ENCODE measurements at places on chromosomes 16 and 17.

DNA sequence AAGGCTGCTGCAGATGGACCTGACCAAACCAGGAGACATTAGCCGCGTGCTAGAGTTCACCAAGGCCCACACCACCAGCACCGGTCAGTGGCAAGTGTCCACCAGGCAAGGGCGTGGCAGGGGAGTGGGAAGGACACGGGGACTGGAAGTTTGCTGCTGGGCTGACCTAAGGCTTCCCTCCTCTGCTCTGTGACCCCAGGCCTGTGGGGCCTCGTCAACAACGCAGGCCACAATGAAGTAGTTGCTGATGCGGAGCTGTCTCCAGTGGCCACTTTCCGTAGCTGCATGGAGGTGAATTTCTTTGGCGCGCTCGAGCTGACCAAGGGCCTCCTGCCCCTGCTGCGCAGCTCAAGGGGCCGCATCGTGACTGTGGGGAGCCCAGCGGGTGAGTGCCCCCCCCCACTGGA is 4.8 kb downstream of the HSD11B2 start:
- peaks cover 2% of the 10 kb centered on the region for H3K4me1 ChIP-seq
- no peaks in the 10 kb centered on the region for H3K27me3 ChIP-seq
- H3K36me3 ChIP-seq: no peaks in the 10 kb centered on the region
- H3K4me3 ChIP-seq: no peak overlapping the region
- DNase-seq: no peak
- H3K27ac ChIP-seq: no peak overlapping the region

- no peak for DNase-seq
- H3K4me1 ChIP-seq: no peaks in the 10 kb centered on the region
- H3K4me3 ChIP-seq: no peak overlapping the region
- no peak overlapping the region for H3K27ac ChIP-seq
- no peaks in the 10 kb centered on the region for H3K27me3 ChIP-seq
Measured at GRCh38 chr16:74936902-74937560, 47.9 kb downstream of the WDR59 start.

GRCh38 chr17:560432-560873 is 154.2 kb downstream of the VPS53 start:
- no peak for DNase-seq
- H3K4me1 ChIP-seq: no peaks in the 10 kb centered on the region
- H3K27me3 ChIP-seq: no peaks in the 10 kb centered on the region
- H3K4me3 ChIP-seq: no peak overlapping the region
- H3K27ac ChIP-seq: no peak overlapping the region

DNA sequence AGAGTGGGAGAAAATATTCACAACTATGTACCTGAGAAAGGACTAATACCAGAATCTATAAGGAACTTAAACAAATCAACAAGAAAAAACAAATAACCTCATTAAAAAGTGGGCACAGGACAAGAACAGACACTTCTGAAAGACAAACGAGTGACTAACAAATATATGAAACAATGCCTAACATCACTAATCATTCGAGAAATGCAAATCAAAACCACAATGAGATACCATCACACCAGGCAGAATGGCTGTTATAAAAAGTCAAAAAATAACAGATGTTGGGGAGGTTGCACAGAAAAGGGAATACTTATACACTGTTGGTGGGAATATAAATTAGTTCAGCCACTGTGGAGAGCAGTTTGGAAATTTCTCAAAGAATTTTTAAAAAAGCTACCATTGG is 83.5 kb upstream of the WSCD1 start:
- no peak overlapping the region for H3K4me3 ChIP-seq
- H3K27me3 ChIP-seq: no peaks in the 10 kb centered on the region
- H3K4me1 ChIP-seq: no peaks in the 10 kb centered on the region
- no peaks in the 10 kb centered on the region for H3K36me3 ChIP-seq
- no peak for DNase-seq

DNA sequence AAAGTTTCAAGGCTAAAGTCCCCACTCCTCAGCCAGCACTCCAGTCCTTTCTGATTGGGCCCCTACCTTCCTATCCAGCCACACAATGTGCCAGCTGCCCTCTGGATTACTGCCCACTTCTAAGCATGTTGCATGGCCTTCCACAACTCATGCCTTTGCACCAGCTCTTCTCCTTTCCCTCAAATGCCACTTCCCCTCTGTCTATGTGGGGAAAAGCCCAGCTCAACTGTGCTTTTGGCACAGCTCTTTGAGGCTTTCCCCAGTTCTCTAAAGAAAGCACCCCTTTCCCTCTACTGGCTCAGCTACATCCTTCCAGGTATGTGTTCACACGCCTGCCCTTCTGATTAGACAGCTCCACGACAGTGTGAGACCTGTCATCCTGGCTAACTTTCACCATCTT is 18.5 kb downstream of the GTF3C1 start:
- H3K4me3 ChIP-seq: no peak overlapping the region
- H3K27me3 ChIP-seq: no peaks in the 10 kb centered on the region
- H3K4me1 ChIP-seq: no peaks in the 10 kb centered on the region
- DNase-seq: no peak
- peaks cover 14% of the 10 kb centered on the region for H3K36me3 ChIP-seq
- H3K27ac ChIP-seq: no peak overlapping the region

- H3K27ac ChIP-seq: peak overlapping the region; percentile 100
- H3K4me3 ChIP-seq: peak overlapping the region; percentile 83
- H3K4me1 ChIP-seq: peaks cover 54% of the 10 kb centered on the region
- H3K36me3 ChIP-seq: no peaks in the 10 kb centered on the region
Measured at GRCh38 chr17:81400996-81401722, 5.9 kb downstream of the BAHCC1 start.

DNA sequence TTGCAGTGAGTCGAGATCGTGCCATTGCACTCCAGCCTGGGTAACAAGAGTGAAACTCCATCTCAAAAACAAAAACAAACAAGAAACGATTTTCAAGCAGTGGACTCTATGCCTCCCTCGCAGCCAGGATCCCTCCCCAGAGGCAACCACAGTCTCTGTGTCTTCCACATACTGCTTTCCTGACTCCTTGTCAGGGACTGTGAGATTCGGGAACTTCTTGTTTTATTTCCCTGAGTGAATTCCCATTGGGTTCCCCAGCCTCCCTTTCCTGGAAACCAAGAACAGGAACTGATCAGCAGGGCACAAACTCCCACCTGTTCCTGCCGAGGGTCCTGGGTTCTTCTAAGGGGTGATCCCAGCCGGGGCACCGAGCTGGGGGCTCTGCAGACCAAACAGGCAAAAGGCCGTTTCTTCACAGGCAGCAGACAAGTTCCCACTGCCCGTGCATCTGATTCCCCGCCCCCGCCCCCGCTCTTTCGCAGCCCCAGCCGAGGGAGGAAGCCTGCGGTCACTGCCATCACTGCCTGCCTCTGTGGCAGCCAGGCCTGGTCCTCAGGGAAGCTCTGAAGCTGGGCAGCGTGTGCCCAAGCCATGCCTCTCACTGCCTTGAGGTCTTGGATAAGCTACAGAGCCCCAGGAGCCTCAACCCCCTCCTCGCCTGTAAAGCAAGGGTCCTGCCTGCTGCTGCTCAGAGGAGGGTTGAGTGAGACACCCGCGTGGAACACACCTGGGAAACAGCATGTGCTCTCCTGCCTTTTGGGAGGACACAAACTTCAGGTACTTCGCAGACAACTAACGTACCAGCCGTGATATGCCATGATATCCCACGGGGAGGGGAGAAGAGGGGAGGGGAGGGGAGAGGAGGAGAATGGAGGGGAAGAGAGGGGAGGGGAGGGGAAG is 5.5 kb upstream of the PIEZO1 start:
- DNase-seq: no peak
- H3K27ac ChIP-seq: peak overlapping the region; percentile 29
- no peaks in the 10 kb centered on the region for H3K36me3 ChIP-seq
- H3K27me3 ChIP-seq: no peaks in the 10 kb centered on the region
- H3K4me3 ChIP-seq: no peak overlapping the region
- peaks cover 3% of the 10 kb centered on the region for H3K4me1 ChIP-seq

- H3K4me3 ChIP-seq: no peak overlapping the region
- no peak overlapping the region for H3K27ac ChIP-seq
- H3K4me1 ChIP-seq: peaks cover 4% of the 10 kb centered on the region
- DNase-seq: no peak
Measured at GRCh38 chr16:814974-815373, 14.4 kb upstream of the GNG13 start.

DNA sequence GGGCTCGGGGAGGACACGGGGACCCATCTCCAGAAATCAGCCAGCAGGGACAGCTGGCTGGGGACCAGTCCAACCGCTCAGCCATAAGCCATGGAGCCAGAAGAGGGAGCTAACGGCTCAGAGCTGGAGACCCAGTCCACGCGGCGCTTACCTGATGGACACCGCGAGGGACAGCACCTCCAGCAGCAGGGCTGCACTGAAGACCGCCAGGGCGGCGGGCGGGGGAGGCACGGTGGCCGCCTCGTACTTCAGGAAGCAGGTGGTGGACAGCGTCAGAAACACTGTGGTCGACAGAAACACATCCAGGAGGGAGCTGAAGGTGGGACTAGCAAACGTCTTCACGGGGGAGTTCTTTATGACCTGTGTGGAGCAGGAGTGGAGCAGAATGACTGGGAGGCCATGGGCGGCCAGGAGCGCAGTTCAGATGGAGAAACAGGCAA is 102.6 kb upstream of the CREBBP start:
- peaks cover 3% of the 10 kb centered on the region for H3K4me1 ChIP-seq
- no peaks in the 10 kb centered on the region for H3K36me3 ChIP-seq
- DNase-seq: no peak
- no peaks in the 10 kb centered on the region for H3K27me3 ChIP-seq
- H3K4me3 ChIP-seq: no peak overlapping the region

- no peak for DNase-seq
- no peaks in the 10 kb centered on the region for H3K4me1 ChIP-seq
- H3K4me3 ChIP-seq: no peak overlapping the region
- no peaks in the 10 kb centered on the region for H3K27me3 ChIP-seq
- no peak overlapping the region for H3K27ac ChIP-seq
Measured at GRCh38 chr16:70665113-70665694, 18.8 kb downstream of the IL34 start.

DNA sequence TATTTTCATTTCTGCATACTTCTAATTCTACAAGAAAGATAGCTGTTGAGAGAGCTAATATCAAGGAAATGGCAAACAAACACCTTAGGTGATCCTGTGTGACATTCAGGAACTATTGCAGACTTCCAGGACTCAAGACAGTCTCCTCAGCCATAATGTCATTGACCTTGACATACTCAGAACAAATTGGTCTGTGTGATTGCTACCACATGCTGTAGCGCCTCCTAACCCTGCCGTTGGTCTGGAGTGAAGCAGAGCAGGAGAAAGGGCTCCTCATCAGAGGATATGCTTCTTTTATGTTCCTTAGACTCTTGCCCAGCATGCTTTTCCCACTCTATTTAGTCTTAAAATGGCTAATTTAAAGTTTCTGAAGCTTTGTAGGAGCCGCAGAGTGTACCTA is 194.2 kb upstream of the TBX2 start:
- DNase-seq: no peak
- H3K4me3 ChIP-seq: no peak overlapping the region
- H3K4me1 ChIP-seq: peaks cover 36% of the 10 kb centered on the region
- H3K27me3 ChIP-seq: no peaks in the 10 kb centered on the region
- H3K36me3 ChIP-seq: no peaks in the 10 kb centered on the region
- peak overlapping the region; percentile 62 for H3K27ac ChIP-seq

- DNase-seq: no peak
- H3K4me3 ChIP-seq: no peak overlapping the region
- no peak overlapping the region for H3K27ac ChIP-seq
- H3K36me3 ChIP-seq: no peaks in the 10 kb centered on the region
- H3K27me3 ChIP-seq: peaks cover 4% of the 10 kb centered on the region
Measured at GRCh38 chr17:34850964-34851363, 110.3 kb downstream of the CCT6B start.

GRCh38 chr16:57141822-57142631 is 43.8 kb downstream of the PSME3IP1 start:
- no peak overlapping the region for H3K4me3 ChIP-seq
- no peaks in the 10 kb centered on the region for H3K4me1 ChIP-seq
- no peak overlapping the region for H3K27ac ChIP-seq
- no peaks in the 10 kb centered on the region for H3K27me3 ChIP-seq
- no peak for DNase-seq

GRCh38 chr16:50573279-50573678 is 25.1 kb downstream of the NKD1 start:
- no peaks in the 10 kb centered on the region for H3K4me1 ChIP-seq
- no peak overlapping the region for H3K27ac ChIP-seq
- H3K27me3 ChIP-seq: no peaks in the 10 kb centered on the region
